Left ventricle myocardium superior (tissue), 1 donor: ENCODE measurements at places on chromosomes 12 and 14. TPM values are rescaled to one million over a fixed set of nuclear protein-coding genes. Genes with fewer than 3 reads are reported as not detected.

- no peak for DNase-seq
Measured at GRCh38 chr12:113062502-113063395, 6.2 kb downstream of the DTX1 start.

- DNase-seq = peak; percentile 63
Measured at GRCh38 chr12:114238808-114239207, 167.1 kb downstream of the TBX5 start.

- no peak for DNase-seq
Measured at GRCh38 chr12:93256256-93256969, 121.3 kb upstream of the NUDT4 start.

DNA sequence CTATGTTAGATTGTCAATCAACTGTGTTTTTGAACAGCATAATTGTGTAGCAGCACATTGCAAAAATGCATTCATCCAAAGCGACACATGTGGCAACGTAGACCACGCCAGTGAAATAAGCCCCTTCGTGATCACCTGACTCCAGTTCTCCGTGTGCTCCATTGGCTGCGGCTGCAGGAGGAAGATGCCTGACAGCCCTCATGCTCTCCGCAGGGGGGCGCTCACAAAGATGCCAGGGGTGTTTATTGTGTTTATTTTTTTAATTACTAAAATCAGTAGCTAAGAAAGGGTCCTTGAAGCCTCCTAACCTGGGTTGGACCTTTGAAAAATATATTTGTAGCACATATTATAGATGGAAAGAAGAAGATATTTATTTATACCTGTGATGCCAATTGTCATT is 116.3 kb downstream of the SLC15A4 start:
- DNase-seq = no peak

DNA sequence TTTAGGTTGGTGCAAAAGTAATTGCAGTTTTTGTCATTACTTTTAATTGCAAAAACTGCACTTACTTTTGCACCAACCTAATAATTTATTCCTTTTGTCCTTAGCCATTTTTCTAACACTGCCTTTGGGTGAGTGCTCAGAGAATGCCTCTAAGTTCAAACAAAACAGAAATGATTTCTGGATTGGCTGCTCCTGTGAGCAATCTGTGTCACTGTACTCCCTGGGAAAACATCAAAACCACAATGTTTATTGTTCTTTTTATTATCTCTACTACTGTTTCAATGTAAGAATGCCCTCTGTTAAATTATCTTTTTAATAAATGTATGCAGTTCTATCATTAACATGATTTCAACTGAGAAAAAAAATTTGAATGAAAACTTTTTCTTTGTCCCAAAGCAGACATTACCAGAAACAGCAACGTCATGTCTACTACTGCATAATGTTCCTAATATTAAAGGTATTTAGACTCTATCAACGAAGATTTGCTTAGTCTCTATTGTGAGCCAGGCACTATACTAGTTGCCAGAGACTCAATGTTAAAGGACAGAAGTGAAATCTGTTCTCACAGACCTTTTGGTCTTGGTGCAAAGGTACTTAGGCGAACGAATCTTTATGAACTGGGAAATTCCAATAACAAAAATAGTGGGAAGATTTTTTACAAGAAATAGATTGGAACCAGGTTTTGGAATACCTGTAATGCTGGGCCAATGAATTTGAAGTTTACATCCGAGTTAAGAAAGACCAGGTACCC is 6.2 kb downstream of the SLC41A2 start:
- DNase-seq = no peak

GRCh38 chr12:47387994-47388393 is 308.2 kb upstream of the AMIGO2 start:
- DNase-seq = no peak

DNA sequence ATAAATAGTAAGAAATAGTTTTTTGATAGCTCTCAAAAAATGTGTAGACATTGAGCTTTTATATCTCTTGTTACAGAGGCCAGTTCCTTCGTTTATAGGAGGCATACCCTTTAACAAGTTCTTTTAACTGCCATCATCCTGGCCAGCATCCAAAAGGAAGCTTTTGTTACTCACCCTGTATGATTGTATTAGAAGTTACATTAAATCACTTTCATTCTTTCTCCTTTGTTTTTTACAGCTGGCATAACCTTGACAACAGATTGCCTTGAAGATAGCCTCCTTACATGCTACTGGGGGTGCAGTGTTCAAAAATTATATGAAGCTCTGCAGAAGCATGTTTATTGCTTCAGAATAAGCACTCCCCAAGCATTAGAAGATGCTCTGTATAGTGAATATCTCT is 20.1 kb downstream of the CGRRF1 start:
- no peak for DNase-seq

DNA sequence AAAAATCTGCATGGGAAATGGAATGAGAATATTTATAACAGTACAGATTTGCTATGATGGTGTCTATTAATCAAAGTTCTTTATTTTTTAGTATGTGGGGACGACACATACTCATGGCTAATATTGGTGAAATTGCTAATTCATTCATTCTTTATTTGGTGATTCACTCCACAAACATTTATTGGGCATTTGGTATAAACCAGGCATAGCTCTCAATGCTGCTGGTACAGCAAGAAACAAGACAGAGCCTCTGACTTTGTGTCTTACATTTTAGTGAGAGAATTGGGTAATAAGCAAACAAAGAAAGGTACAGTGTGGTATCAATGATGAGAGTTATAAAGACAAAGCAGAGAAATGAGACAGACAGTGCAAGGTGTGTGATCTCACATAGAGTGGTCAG is 129.5 kb downstream of the RGS6 start:
- no peak for DNase-seq

GRCh38 chr14:31937730-31938346 is 139.3 kb upstream of the ARHGAP5 start:
- DNase-seq = no peak

- DNase-seq = no peak
Measured at GRCh38 chr12:4943067-4943937, 33.6 kb downstream of the KCNA1 start.

- no peak for DNase-seq
Measured at GRCh38 chr12:62686938-62687337, 220.3 kb downstream of the MON2 start.

GRCh38 chr14:26199096-26199495 is 398.7 kb downstream of the NOVA1 start:
- no peak for DNase-seq

- DNase-seq = no peak
Measured at GRCh38 chr12:75345531-75345930, 11.1 kb downstream of the GLIPR1L1 start.

GRCh38 chr12:4261655-4262054 is 11.9 kb upstream of the CCND2 start:
- no peak for DNase-seq

GRCh38 chr14:92154283-92154942 is 32.6 kb downstream of the CPSF2 start:
- no peak for DNase-seq

- no peak for DNase-seq
Measured at GRCh38 chr12:73342733-73343132, 1070.6 kb downstream of the TRHDE start.

- DNase-seq = no peak
Measured at GRCh38 chr12:96766232-96766631, 140.8 kb upstream of the NEDD1 start.

Gene USP44
- total RNA-seq = 1.0 TPM

Gene AKAP5
- total RNA-seq = 0.30 TPM

Gene SETD1B
- total RNA-seq = 9.0 TPM

Gene SLC39A2
- not detected for total RNA-seq

Gene SHMT2
- total RNA-seq = 33.4 TPM
